ENCODE measurements at places on chromosomes 5 and 9.

GRCh38 chr5:141518618-141519015 is 29.7 kb downstream of the PCDHGC5 start:
- DNase-seq = no peak

GRCh38 chr9:24901319-24901718 is 355.6 kb upstream of the IZUMO3 start:
- no peak for DNase-seq

GRCh38 chr9:132582276-132582785 is at the start of gene BARHL1:
BARHL1 (plus strand) TSS chr9:132582606; CDS start chr9:132582798, 192 bp downstream.
- no peak for DNase-seq

- DNase-seq = no peak
Observed at GRCh38 chr5:143921525-143922311, 109.8 kb downstream of the HMHB1 start.

DNA sequence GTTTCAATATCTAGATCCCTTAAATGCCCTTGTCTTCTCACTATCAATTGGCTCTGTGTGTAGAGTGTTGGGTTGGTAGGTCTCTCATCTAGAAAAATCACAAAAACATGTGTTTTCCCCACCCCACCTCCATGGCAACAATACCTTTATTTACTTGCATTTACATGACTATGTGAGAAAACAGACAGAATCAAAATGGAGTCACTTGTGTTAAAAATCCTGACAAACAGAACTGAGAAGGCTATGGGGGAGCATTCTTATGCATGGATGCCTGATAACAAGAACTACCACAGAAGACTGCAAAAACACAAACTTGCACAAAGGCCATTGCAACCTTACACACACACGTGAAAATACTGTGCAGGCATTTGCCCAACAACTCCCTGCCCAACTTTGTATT is 1352.9 kb upstream of the CDH9 start:
- no peak for DNase-seq

DNA sequence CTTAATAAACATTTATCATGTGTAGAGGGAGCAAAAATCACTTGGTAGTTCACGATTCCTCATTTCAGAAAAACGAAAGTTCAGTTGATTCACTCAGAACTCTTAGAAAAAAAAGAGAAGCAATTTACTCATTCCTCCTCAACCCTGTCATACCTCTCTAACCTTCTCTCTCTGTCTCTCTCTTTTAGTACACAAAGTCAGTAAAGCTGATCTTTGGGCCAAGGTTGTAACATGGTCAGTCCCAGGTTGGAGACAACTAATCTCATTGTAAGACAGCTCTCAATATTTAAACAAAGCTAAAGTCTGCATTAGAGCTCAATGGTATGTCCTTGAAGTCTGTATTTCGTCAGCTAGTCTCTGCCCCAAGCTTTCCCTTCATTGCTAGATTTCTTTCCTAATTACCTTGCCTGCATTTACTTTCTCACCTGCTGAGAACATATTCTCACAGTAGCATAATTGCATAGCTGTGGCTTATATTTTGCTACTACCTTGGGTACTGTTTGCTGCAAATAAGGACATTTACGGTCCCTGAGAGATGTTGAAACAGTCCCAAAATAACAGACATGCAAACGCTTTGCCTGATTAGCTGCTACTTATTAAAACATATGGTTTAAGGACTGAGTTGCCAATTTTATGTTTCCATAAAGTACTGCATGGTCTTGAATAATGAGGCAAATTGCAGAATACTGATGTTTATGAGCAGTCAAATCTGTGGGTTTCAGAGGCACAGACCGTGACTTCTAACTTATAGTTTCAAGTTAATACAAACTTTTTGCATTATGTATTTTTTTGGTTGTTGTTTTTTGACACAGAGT is 138.3 kb downstream of the GPBP1 start:
- no peak for DNase-seq

DNA sequence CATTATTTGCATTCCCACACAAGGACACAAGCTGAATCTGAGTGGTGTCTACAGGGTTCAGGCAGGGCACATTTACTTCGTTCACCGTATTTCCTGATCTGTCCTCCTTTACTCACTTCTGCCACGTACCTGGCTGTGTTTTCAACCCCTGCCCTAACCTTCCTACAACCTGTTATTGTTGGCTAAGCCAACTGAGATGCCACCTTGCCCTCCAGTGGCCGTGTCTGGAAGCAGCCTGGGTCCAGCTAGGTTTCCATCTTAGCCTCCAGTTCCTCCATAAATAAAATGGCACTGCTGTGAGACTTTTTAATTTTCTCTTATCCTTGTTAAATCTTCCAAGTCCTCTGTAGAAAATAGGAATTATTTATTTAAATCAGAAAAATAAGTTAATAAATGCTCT is 64.8 kb downstream of the ATP10B start:
- DNase-seq = no peak

DNA sequence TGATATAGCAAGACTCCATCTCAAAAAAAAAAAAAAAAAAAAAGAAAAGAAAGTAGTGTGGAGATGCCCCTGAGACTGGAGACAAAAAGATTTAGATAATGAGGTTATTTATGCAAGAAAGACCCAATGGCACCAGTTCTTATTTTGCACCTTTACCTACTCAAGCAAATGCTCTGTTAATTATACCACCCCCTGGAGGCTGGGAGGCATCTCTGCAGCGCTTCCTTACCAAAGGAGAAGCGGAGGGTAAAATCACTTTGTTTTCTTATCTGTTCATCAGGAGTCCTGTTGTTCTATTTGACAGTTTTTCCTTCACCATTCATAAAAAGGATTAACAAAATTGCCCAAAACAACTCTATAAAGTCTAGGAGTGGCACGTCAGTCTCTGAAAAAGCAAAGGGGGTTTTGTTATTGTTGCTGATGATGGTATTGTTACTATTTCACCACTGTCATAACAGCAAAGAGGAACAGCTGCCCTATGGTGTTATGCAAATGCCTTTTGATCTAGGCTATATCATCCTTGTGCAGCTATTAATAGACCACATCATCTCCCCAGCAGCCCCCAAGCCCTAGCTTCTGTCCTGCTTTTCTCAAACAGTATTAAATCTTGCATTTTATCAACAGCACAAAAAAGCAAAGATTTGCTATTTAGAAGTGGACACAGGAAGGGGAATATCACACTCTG is 174.0 kb downstream of the PALM2AKAP2 start:
- no peak for DNase-seq

DNA sequence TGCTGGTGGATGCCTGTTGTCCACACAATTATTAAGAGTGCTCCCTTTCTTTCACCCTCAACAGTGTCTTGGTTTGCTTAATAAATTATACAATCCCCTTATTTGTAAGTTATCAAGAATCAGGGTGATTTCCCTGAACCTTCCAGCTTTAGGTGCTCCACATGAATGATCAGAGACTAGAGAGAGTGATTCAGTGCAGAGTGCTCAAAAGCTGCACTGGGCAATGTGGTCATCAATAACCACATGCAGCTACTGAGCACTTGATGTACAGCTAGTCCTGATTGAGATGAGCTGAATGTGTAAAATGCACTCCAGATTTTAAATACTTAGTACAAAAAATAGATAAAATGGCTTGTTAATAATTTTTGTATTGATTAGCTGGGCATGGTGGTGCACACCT is 76.8 kb upstream of the TRIO start:
- DNase-seq = no peak

DNA sequence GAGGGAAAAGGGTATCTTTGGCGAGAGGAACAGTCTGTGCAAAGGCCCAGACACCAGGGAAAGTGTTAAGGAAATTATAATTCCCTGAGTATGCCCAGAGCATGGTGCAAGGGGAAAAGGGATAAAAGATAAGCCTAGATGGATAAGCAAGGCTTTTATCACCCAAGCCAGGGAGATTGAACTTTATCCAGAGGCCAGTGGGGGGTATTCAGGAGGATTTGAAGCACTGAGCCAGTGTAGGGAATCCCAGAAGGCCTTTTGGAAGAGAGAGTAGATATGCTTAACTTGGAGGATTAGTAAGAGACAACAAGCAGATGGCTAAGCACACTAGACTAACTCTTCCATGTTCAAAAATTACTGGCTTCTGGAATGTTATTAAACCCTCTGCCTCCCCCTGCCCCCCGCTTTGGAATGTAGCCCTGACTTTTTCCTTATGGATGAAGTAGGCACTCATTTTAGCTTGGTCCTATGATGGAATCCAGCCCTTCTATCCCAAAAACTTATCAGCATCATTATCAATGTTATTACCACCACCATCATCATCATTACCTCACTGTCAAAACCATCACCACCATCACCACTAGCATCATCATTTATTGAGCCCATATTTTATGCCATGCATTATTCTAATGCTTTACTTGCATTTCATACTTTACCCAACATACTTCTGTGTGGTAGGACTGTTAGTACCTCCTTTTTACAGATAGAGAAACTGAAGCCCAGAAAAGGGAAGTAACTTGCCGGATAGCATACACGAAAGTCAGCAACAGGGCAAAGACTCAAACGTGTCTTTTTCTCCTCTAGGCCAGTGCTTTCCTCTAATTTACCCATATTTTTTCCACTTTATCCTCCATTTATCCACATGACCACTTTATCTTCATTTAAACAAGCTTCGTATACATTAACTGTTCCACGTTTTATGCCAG is 237.0 kb downstream of the PAPPA start:
- no peak for DNase-seq

DNA sequence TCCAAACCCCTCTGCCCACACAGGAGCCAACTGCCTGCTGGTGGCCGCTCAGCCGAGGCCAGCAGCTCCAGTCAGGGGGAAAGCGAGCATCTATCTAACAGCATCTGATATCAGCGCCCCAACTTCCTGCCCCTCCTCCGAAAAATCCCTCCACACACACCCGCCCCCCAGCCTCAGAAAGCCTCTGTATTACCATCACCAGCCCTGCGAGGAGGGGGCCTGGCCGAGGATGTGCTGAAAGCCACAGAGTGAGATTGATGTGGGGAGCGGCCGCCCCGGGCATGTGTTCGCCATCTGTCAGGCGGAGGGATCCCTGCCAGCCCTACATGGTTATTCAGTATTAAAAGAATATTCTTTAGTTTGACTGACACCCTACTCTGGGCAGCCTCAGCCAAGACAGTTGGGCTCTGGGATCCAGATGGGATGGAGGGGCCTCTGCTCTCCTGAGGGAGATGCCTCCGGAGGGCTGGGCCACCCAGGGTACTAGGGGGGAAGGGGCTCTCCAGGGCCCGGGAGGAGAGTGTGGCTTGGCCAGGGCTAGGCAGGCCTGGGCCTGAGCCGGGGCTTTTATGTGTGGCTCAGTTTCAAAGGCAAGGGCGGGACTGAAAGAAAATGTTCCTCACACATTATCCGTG is 98.0 kb downstream of the HSD17B3 start:
- no peak for DNase-seq

- no peak for DNase-seq
Observed at GRCh38 chr5:94746731-94747124, 128.3 kb downstream of the SLF1 start.

DNA sequence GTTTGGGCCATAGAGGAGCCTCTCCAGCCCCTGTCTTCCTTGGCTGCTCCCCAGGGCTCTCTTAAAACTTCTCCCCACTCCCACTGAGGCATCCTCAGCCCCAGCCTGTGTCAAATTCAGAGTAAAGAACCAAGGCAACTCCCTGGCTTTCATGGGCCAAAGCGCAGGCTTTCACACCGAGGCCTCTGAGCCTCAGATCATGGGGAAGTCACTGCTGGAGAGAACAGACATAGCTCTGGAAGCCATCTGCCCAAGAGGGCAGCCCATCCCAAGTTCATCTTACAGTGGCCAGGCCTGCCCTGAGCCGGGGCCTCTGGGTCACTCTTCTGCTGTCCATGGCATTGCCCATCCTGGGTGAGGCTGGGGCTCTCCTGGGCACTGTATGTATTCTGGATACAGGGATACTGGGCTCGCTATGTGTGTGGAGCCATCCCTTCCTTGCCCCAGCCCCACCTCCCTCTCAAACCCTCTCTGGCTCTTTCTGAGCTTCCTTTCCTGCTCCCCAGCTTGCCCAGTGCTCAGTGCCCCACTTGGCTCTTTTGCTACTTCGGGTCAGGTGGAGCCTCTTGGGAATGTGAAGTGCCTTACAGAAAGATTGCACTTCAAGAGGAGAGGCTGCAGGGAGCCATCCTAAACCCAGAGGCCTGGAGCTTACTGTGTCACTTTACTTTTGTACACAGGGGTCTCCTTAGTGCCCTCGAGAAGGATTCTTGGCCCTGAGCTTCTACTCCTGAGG is 33.0 kb downstream of the TGFBI start:
- DNase-seq = no peak

DNA sequence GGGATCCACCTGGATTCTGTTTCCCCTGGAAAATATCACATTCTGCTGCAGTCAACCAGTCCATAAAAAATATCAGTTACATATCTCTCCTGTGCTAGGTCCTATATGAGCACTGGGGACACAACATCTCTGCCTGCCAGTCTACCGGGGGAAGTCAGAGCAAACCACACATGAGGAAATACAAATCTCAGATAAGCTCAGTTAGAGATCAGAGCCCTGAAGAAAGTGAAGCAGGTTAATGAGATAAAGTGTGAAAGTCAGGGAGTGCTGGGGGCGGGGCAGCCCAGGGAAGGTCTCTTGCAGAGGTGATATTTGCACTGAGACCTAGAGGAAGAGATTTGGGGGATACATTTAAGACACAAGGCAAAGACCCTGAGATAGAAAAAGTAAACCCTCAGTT is 67.8 kb upstream of the SLC1A1 start:
- DNase-seq = no peak

GRCh38 chr5:157247267-157247666 is 18.7 kb upstream of the CYFIP2 start:
- no peak for DNase-seq

GRCh38 chr5:39083968-39084367 is 9.8 kb upstream of the RICTOR start:
- no peak for DNase-seq

- no peak for DNase-seq
Observed at GRCh38 chr9:119398350-119398749, 29.1 kb upstream of the BRINP1 start.

DNA sequence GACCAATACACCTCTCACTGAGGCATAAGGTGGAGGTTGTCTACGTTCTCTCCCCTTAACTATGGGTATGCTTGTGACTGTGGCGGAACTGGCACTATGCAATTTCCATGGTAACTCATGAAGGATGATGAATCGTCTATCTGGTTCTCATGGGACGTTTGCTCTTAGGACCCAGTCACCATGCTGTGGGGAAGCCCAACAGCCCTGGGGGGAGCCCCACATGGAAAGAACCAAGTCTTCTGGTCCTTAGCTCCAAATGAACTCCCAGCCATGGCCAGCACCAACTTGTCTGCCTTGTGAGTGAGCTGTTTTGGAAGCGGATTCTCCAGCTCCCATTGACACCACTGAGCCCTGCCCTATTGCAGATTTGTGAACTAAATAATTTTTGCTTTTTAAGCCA is 188.7 kb upstream of the S1PR3 start:
- DNase-seq = no peak

GRCh38 chr9:37749129-37749528 is 4.5 kb upstream of the TRMT10B start:
- DNase-seq = no peak

DNA sequence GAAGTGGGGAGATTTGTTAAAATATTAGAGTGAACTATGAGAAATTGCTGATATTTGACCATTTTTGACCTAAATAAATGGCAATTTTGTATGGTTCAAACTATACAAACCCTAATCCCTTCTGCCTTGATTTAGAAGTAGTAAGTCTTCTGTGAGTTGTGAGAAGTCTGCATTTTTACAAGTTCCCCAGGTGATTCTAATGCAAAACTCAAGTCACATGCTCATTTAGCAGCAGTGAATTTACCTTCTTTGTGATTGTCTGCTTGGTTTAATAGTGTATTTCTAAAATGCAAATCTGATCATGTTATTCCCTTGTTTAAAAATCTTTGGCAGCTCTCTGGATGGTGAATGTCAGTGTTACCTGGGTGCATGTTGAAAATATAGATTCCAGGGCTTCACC is 2.8 kb downstream of the MEGF10 start:
- DNase-seq = no peak

- no peak for DNase-seq
Observed at GRCh38 chr9:83572524-83572923, 34.3 kb upstream of the FRMD3 start.
